NCI-H1417 treated with DMSO at 0.1 percent for 48 hours (cell line): ENCODE measurements at places on chromosomes 16 and 17.

- no peak for DNase-seq
These were observed 57.0 kb upstream of the KDM6B start for GRCh38 chr17:7777017-7777416.

DNA sequence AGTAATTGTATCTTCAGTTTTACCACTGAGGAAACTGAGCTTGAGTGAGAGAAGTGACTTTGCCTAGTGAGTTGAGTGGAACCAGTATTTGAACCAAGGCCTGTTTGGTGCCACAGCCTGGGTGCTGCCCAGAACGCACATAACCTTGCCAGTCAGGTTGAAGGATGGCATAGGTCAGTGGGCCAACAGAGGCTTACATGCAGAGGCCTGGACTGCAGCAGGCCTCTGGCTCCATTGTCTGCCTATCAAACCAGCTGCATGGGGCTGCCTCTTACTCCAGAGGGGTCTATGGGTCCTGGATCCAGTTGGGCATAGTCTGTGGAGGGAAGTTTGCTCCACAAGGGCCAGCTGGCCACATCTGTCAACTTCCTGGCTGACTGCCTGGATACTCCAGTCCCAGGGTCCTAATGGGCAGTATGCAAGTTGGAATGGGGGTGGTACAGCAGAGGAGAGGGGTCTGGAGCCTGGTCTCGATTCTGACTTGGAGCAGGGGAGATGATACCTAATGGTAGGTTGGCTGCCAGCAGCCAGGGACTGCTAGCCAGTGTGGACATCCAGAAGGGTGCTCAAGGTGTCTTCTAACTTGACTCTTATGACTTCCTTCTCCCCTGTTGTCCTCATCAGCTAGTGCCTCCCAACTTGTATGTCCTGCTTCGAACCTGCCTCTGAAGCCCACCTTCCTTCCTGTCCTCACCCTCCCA is 11.1 kb upstream of the RNF112 start:
- DNase-seq: no peak

- DNase-seq: no peak
These were observed 56.9 kb downstream of the TIMM22 start for GRCh38 chr17:1053661-1054360.

GRCh38 chr17:60421273-60422161 is 772 bp upstream of the CHCT1 start:
- DNase-seq: no peak

DNA sequence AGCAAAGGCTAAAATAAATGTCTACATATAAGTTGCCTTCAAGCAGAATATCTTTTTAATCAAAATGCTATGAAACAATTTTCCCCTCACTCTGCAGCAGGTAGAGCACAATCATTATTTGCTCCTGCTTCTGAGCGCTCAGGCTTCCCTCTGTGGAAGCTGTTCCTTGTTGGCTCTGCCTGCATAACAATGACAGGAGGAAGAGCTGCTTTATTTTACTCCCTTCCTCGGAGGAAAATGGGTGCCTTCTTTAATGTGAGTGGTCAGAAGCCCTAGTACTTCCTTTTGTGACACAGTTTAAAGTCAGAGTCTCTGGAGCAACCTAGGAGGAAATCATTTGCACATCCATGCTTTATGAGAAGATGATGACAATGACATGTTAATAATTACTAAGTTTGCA is 492.1 kb downstream of the CDH8 start:
- DNase-seq: no peak

GRCh38 chr16:70419384-70420327 is 19.2 kb downstream of the ST3GAL2 start:
- no peak for DNase-seq

GRCh38 chr16:82190386-82190785 is 20.4 kb upstream of the MPHOSPH6 start:
- DNase-seq: no peak

- DNase-seq: no peak
These were observed at the start of gene NPW for GRCh38 chr16:2019518-2019920. TSS of gene NPW (plus strand) at chr16:2019785.

DNA sequence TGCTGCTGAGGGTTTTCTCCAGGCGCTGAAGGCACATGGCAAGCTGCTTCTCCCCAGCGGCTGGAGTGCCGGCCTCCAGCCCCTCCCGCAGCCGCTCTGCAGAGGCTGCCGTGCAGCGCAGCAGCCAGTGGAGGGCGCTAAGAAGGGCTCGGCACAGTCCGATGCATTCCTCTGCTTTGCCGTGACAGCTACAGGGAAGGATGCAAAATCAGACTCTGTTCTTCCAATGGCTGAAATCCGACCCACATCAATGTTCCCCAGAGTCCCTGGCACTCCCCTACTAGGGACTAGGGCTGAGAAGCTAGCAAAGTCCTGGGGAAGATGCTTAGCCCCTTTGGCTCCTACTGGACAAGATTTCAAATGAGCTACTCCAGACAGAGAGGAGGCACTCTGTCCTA is 19.0 kb downstream of the MED24 start:
- no peak for DNase-seq

DNA sequence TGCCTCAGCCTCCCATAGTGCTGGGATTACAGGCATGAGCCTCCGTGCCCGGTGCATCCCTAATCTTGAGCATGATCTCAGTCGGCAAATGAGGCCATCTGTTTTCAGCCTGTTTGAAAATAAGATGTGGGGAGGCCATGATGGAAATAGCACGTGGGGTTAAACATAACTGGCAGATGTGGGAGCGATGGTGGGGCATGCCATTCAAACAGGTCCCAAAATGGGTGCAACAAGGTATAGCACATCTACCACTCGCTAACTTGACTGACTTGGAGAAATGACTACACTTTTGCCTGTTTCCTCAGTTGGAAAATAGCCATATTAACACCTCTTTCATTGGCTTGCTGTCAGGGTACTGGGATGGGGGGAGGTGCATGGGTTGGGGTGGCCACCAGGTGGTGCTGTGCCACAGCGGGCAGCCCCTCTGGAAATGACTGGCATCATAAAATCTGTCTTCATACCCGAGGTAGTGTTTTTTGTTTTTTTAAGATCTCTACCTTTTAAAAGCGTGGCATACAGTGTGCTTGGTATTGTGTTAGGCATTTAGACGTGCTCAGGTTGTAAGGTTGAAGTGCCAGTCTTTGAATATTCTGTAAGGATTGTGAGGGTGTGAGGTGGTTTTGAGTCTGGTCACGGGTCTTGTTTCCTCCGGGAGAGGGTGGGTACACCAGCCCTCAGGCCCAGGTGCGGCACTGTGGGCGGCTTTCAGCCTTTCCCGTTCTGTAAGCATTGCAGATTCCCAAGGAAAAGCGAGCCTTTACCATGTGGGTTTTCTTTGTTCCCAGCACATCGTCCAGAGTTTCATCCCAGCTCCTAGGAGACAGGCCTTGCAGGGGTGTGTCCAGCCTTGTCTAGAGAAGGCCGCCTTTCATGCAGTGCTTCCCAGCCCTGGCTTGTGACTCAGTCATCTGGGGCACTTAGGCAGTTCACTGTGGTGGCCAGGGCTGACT is 2.9 kb upstream of the TTYH2 start:
- no peak for DNase-seq

- DNase-seq: no peak
These were observed 104.4 kb downstream of the MYO1D start for GRCh38 chr17:32772453-32773025.

- DNase-seq: no peak
These were observed 45.3 kb downstream of the REXO5 start for GRCh38 chr16:20851601-20852000.

DNA sequence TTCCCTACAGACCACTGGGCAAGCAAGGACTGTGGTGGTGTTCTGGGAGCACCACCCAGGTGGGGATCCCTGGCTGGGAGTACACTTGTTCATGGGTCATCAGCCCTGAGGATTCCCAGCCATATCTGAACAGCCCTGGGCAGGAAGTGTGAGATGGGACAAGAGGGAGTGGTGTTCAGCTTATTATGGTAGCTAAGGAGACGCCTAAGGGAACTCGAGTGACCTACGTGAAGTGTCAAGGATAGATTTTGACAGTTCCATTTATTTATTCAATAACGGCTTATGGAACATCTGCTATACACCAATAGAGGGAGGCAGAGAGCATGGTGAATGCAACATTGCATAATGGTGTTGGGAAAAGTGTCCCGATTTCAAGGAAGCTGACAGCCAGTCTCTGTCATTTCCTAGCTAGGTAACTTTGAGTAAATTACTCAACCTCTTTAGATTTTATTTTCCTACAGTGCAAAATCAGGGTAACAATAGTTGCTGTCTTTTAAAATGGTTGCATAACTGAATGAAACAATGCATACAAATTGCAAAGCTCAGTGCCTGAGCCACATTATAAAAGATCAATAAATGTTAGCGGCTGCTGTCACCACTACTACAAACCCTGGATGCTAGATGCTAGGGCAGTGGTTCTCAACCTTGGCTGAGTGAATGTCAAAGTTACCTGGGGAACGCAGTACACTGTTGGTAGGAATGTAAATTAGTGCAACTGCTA is 534.1 kb downstream of the GRIN2A start:
- no peak for DNase-seq
